ENCODE measurements at places on chromosomes 5 and 9. TPM values are rescaled to one million over a fixed set of nuclear protein-coding genes. Genes with fewer than 3 reads are reported as not detected.

Gene CEL
- total RNA-seq: 0.94 TPM

Gene CATSPER3
- 0.44 TPM for total RNA-seq

Gene LHFPL2
- 15.9 TPM for total RNA-seq

DNA sequence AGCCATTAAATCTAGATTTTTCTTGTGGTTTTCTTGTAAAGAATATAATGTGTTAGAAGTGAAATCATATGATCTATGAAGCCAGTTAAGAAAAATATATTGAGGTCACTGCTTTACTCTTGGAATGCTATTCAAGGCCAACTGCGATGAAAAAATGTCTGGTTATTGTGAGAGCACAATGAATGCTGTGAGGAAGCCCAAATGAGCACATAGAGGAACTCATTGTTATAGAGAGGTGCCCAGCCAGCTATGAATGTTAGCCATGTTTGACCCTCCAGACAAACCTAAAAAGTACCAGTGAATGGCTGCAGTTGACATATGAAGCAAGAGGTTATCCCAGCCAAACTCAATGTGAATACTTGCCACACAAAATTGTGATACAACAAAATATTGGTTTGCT, 359.8 kb upstream of the FAM174A start:
- DNase-seq: no peak

DNA sequence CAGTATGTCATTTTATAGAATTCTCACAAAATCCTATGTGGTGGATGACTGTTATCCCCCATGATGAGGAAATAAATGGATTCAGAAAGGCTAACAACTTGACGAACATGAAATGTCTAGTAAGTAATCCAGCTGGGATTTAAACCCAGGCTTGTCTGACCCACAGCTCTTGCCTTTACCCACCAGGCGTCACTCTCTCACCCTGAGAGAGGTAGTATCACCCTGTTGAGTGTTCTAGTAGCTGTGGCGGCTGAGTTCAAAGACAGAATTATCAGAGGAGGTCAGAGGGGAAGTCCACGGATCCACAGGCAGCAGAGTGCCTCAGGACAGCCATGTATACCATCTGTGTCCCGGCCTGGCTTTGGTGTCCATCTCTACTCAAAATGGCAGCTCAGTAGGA, 113.8 kb downstream of the ZNF462 start:
- DNase-seq: no peak

Gene FOXI1
- total RNA-seq: not detected

- DNase-seq: no peak
Observed at GRCh38 chr9:83362341-83362995, 175.7 kb downstream of the FRMD3 start.

Gene DDX41
- total RNA-seq: 45.5 TPM

- DNase-seq: no peak
Observed at GRCh38 chr5:74424162-74424868, 216.2 kb downstream of the ENC1 start.

DNA sequence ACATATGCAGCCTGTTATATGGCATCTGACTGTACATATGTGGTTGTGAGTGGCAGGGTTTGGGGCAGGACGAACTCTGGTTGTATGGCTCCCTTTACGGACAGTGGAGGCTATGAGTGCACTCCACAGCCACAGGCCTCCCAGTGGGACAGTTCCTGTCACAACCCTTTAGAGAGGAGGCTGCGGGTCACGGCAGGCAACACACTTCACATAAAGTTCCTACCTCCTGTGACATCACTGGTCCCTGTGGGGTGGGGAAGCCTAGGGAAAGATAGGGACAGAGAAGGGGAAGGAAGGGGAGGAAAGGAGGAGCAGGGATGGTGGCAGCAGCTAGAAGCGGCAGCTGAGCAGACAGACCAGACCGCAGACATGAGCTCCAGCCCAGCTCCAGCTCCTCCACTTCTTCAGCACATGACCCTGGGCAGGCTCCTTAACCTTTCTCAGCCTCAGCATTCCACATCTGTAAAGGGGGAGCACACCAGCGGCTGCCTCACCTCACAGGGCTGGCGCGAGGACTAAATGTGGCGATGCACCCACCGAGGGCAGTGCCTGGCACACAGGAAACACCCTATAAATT, 27.4 kb upstream of the CORO2A start:
- DNase-seq: no peak

Gene PCDHA6
- total RNA-seq: 0.20 TPM

DNA sequence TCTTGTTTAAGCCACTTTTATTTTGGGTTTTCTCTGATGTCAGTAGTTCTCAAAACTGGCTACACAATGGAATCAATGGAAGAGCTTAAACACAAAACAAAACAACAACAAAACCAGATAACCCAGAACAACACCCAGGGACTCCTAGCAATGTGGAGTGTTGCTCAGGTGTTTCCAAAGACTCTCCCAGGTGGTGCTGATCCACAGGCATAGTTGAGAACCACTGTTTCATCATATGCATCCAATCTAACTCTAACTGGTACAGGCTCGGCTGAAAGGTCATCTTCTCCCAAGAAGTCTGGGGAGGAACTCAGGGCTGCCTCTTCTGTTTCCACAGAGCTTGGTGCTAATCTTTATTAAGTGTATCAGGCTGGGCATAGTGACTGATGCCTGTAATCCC, 5.4 kb upstream of the ALDH1B1 start:
- no peak for DNase-seq

Gene OLFM1
- total RNA-seq: 7.6 TPM

Gene FRRS1L
- total RNA-seq: 7.5 TPM

Gene EDIL3
- 9.0 TPM for total RNA-seq

- DNase-seq: no peak
Observed at GRCh38 chr9:4137681-4138099, 162.2 kb downstream of the GLIS3 start.

- no peak for DNase-seq
Observed at GRCh38 chr5:119289438-119290044, 66.3 kb upstream of the TNFAIP8 start.

GRCh38 chr5:125412561-125413495, 666.4 kb upstream of the ZNF608 start:
- DNase-seq: peak; percentile 76

GRCh38 chr5:119470105-119470763, 17.9 kb downstream of the HSD17B4 start:
- no peak for DNase-seq

Gene PTGER4
- 7.3 TPM for total RNA-seq

Gene C9orf50
- total RNA-seq: not detected

DNA sequence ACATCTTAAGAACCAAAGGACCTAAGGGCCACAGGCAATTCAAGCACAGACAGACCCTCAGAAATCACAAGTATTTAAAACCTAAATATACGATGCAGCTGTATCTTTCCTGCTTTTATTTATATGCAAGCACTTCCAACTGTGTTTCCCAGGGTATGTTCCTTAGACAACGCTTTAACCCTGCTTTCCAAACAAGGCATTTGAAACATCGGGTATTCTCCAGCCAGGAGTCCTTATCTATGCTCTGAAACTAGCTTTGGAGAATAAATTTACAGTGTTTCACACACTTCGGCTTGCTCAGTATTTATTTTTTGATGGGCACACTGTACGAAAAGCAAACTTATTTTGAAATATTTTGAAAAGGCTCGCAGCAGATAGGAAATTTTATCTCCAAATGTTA, 13.5 kb downstream of the NR6A1 start:
- no peak for DNase-seq

DNA sequence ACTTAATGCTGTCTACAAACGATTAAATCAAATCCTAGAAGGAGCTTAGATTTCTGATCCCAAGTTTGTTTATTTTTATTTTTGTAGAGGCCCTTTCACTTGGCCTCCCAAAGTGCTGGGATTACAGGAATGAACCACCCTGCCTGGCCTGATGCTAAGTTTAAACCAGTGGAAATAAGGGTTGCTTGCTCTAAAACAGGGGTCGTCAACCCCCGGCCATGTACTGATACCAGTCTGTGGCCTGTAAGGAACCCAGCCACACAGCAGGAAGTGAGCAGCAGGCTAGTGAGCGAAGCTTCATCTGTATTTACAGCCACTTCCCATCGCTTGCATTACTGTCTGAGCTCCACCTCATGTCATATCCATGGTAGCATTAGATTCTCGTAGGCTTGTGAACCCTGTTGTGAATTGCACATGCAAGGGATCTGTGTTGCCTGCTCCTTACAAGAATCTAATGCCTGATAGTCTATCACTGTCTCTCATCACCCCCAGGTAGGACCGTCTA, 11.4 kb downstream of the TTC1 start:
- no peak for DNase-seq

DNA sequence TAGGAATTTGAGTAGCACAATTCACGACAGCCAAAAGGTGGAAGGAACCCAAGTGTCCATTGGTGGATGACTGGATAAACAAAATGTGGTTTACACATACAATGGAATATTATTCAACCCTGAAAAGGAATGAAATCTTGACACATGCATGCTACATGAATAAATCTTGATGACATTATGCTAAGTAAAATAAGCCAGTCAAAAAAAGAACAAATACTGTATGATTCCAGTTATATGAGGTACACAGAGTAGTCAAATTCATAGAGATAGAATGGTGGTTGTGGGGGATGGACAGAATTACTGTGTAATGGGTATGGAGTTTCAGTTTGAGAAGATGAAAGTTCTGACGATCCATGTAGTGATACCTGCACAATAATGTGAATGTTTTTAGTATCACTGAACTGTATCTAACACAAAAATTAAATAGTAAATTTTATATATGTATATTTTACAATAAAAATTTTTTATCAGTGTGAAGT, 117.7 kb upstream of the GNA14 start:
- DNase-seq: no peak

- no peak for DNase-seq
Observed at GRCh38 chr5:119383008-119383407, 27.2 kb downstream of the TNFAIP8 start.

Gene SYK
- 6.3 TPM for total RNA-seq

DNA sequence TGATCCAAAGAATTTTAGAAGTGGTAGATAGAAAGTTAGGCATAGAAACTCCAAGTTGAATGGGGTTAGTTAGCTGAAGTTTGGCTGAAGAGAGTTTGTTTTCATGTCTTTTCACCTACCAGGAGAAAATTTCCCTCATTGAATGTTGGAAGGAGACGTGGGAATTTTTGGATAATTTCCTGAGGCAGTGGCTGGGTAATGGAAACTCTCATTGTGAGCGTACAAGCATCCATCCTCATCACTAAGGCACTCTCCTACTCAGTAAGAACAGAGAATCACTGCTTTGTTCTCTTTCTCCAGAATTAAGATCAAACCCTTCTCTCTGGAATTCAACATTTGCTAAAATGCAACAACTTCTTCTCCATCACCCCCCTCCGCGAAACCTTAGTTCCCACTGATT, 179.7 kb downstream of the PALM2AKAP2 start:
- no peak for DNase-seq

- no peak for DNase-seq
Observed at GRCh38 chr5:114447084-114447773, 85.4 kb downstream of the KCNN2 start.

- DNase-seq: no peak
Observed at GRCh38 chr9:99425923-99426842, 204.1 kb downstream of the SEC61B start.

- no peak for DNase-seq
Observed at GRCh38 chr5:124972703-124973102, 226.3 kb upstream of the ZNF608 start.

Gene ADGRD2
- not detected for total RNA-seq

- DNase-seq: no peak
Observed at GRCh38 chr5:82295144-82295543, 17.0 kb upstream of the RPS23 start.

DNA sequence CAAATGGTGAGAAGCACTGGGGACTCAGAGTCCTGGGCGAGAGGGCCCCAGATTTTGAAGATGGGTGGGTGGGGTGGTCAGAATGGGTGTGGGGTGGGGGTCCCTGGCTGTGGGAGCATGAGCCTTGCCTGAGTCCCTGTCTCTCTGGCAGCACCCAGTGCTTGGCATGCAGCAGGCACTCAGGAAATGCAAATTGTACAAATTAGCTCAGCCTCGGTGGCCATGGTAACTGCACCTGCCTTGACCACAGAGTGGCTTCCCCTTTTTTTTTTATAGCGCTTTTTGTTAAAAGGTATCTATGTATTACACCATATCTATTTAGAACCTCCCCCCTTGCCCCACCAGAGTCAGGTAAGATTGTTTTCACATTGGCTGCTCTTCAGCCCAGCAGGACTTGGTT, 19.2 kb upstream of the PITX1 start:
- no peak for DNase-seq

Gene MARCOL
- not detected for total RNA-seq

DNA sequence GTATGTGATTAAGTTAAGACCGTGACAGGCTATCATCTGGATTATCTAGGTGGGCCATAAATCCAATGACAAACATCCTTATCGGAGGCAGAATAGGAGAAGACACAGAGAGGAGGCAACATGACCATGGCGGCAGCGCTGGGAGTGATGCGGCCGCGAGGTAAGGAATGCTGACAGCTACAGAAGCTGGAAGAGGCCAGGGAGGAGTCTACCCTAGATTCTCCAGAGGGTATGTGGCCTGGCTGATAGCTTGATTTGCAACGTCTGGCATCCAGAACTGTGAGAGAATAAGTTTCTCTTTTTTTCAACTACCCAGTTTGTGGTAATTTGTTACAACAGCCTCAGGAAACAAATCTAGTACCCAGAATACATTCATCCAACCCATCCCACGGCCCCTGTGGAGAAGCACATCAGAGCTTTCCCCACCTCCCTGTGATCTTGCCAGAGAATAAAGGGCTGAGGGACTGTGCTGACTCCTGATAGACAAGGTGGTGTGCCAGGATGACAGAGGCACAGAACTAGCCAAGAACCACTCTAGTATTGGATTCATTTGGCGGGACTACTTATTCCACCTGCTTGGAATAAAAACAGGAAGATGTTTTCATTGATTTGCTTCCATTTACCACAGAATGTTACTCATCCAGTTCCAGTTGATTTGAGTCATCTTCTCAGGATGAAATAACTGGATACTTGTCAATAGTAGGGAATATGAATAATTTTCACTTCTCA, 187.4 kb downstream of the MAN2A1 start:
- DNase-seq: no peak

DNA sequence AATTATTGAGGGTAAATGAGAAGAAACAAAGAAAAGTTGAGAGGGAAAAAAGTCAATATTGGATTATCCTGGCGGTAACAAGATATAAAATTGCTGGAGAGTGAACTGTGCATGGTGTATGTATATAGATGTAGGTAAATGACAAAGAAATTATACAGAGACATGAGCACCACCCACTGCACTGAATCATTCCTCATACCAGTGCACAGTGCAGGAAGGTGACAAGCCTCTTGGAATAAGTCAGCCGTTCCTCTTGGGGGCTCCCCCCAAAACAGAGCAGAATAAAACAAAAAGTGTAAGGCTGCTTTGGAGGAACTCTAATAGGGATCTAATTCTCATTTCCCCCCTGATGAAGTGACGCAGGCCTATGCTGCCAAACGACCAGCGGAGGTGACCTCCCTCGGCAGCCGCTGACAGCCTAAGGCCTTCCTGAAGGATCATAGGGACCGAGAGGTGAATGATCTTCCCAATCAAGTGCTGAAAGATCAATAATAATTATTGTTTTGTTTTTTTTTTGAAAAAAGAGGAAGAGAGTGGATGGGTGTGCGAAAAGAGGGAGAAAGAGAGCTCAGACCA, 245.0 kb downstream of the PSAT1 start:
- no peak for DNase-seq

- no peak for DNase-seq
Observed at GRCh38 chr9:21465859-21466518, 16.1 kb downstream of the IFNE start.

Gene TMEM203
- total RNA-seq: 33.9 TPM

Gene IFNA13
- total RNA-seq: not detected

Data from right atrium auricular region (tissue), 2 donors.